ENCODE measurements at places on chromosomes 13 and 19. TPM values are rescaled to one million over a fixed set of nuclear protein-coding genes. Genes with fewer than 3 reads are reported as not detected.
A peak's percentile ranks its signal among the peaks of the same experiment; 100 is the strongest.

GRCh38 chr19:18254546-18255503, 19.4 kb downstream of the IQCN start:
- H3K4me1 ChIP-seq, result no peaks in the 10 kb centered on the region
- H3K27ac ChIP-seq, result no peak overlapping the region
- H3K4me3 ChIP-seq, result no peak overlapping the region
- no peaks in the 10 kb centered on the region for H3K36me3 ChIP-seq

DNA sequence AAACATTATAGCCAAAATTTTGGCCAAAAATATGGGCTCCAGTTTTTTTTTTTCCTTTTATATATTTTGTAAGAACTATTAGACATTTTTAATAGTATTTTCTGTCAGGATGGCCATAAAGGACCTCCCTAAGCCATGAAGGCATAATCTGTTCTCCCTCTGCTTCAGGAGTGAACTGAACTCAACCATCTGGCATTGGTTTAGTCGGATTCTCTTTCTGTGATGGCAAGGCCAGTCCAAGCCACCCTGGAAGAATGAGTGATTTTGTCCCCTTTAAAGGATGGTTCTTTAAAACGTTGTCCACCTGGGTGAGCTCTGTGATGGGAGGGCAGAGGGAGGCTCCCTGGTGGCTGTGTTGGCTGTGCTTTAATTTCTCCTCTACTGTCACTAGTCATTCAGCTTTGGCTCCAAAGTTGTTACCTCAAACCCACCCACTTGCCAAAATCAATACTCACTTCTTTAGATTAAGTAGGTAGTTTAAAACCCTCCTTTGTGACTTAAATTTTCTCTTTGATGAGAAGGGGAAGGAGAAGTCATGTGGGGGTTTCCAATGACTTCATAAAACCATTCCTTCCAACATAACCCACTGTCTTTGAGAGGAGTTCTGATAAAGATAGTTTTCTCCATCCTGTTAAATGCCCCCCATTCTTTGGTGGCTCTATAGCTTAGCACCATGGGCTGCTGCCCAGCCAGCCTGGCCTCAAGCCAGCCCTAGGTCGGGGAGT, 4.4 kb downstream of the TNFRSF19 start:
- no peak for DNase-seq
- no peaks in the 10 kb centered on the region for H3K27me3 ChIP-seq
- H3K36me3 ChIP-seq, result peaks cover 9% of the 10 kb centered on the region
- H3K27ac ChIP-seq, result no peak overlapping the region
- H3K4me1 ChIP-seq, result peaks cover 4% of the 10 kb centered on the region

GRCh38 chr19:48963371-48964204, 1.5 kb upstream of the FTL start:
- H3K27ac ChIP-seq, result peak overlapping the region; percentile 96
- H3K4me1 ChIP-seq, result peaks cover 20% of the 10 kb centered on the region
- H3K4me3 ChIP-seq, result 0 out of 2 replicates have a peak overlapping the region, but pooled peaks have one; percentile 2
- DNase-seq, result peak; percentile 71
- H3K27me3 ChIP-seq, result no peaks in the 10 kb centered on the region

- H3K27ac ChIP-seq, result no peak overlapping the region
- no peaks in the 10 kb centered on the region for H3K36me3 ChIP-seq
- no peak overlapping the region for H3K4me3 ChIP-seq
- no peaks in the 10 kb centered on the region for H3K27me3 ChIP-seq
- no peaks in the 10 kb centered on the region for H3K4me1 ChIP-seq
These were observed 204.7 kb downstream of the SHISA2 start for GRCh38 chr13:25847145-25847544.

- H3K27ac ChIP-seq, result no peak overlapping the region
- H3K4me1 ChIP-seq, result peaks cover 2% of the 10 kb centered on the region
- no peak overlapping the region for H3K4me3 ChIP-seq
- H3K27me3 ChIP-seq, result no peaks in the 10 kb centered on the region
These were observed 68.1 kb upstream of the HTR2A start for GRCh38 chr13:46964789-46965527.

- no peak for DNase-seq
- H3K36me3 ChIP-seq, result no peaks in the 10 kb centered on the region
- H3K27me3 ChIP-seq, result peaks cover 2% of the 10 kb centered on the region
- no peak overlapping the region for H3K27ac ChIP-seq
These were observed 655 bp downstream of the DENND1C start for GRCh38 chr19:6480848-6481415.

DNA sequence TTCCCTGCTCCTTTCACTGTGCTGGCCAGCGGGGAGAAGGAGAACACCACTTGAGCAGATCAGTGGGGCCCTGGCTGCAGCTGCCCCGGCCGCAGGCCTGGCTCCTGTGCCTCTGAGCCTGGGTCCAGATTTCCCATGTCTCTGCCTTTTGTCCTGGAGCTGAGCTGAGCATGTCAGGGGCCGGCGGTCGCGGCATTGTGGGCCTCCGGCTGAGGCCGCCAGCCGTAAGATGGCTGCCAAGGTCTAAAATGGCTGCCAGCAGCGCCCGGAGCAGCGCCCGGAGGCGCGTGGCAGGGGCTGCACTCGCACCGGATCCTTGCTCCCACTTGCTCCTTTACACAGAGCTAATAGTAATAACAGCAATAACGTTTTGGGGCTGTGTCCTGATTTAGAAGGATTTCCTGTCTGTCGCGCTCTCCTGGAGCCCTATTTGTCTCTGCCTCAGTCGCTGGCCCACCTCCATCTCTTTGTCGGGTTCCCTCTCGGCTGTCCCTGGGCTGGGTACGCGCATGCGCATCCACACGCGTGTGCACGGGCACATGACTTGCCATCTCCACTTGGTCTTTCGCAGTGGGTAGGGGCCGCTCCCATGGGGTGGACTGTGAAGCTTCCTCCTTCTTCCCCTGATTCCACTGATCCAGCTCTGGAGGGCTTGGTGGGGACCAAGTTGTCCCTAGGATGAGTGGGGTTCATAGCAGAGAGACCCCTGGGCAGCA, 32.1 kb downstream of the LYL1 start:
- H3K4me3 ChIP-seq, result no peak overlapping the region
- H3K27me3 ChIP-seq, result no peaks in the 10 kb centered on the region
- H3K4me1 ChIP-seq, result peaks cover 2% of the 10 kb centered on the region
- H3K27ac ChIP-seq, result no peak overlapping the region
- no peak for DNase-seq

DNA sequence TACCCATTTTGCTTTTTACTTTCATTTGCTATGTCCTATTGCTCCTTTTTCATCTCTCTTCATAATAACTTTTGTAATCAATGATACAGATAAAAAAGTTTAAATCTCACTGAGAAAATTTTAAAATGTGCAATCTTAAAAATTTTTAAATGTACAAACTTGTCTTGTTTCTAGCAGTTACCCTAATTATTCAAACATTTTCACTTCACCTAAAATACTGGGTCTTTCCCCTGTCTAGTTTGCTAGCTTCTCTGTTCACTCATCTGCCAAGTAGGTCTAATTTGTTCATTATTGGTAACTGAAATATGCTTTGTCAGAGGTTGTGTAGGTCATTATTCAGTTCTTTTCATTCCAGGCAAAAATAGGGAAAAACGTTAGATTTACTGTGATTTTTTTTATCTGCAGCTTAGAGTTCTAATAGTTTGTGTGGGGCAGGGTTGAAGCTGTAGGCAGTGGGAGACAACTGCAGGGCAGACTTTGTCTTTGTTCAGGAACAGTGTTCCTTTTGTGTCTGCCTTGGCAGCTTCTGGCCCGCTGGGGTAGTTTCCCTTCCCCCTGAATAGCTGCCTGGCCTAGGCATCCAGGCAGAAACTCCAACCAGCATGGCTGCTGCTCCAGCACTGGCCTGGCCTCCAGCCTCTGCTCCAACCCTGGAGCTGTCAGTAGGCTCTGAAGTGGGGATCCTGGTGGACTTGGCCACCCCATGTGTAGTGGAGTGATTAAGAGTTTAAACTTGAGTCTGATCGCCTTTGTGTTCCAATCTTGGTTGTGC, 48.5 kb downstream of the WDFY2 start:
- no peak for DNase-seq
- no peaks in the 10 kb centered on the region for H3K27me3 ChIP-seq
- H3K4me3 ChIP-seq, result no peak overlapping the region
- peak overlapping the region; percentile 20 for H3K27ac ChIP-seq

GRCh38 chr19:49506575-49507105, 5.8 kb upstream of the FCGRT start:
- no peak overlapping the region for H3K4me3 ChIP-seq
- no peak overlapping the region for H3K27ac ChIP-seq
- DNase-seq, result no peak
- peaks cover 3% of the 10 kb centered on the region for H3K4me1 ChIP-seq
- no peaks in the 10 kb centered on the region for H3K27me3 ChIP-seq

Gene ZNF443
- total RNA-seq, result 3.2 TPM

- H3K27me3 ChIP-seq, result peaks cover 2% of the 10 kb centered on the region
- H3K36me3 ChIP-seq, result no peaks in the 10 kb centered on the region
- no peaks in the 10 kb centered on the region for H3K4me1 ChIP-seq
- no peak overlapping the region for H3K27ac ChIP-seq
- DNase-seq, result no peak
These were observed 48.3 kb upstream of the RFXAP start for GRCh38 chr13:36770741-36771140.

Gene MEIOSIN
- total RNA-seq, result not detected

DNA sequence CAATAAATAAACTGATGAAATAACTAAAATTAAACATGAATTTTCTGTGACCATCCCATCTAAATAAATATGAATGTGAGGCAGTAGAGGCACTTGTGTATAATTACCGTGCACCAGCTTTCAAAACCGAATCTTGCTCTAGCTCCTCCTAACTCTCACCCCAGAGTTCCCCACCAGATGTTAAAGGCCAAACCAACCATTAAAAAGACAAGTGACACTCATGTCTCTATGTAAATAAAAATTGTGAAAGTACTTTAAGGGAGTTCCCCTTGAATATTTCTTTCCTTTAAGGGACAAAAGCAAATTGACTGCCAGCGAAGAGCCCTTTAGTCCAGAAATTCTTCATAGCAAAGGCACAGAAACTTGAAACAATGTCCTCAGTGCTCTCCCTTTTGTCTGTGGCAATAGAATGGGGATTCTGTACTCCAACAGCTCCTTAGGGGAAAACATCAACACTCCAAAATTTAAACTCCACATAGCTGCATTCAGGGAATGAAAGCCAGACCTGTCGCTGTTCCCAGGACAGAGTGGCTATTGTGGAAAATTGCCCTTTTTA, 101.7 kb upstream of the SOX21 start:
- H3K4me1 ChIP-seq, result no peaks in the 10 kb centered on the region
- H3K27ac ChIP-seq, result no peak overlapping the region
- H3K27me3 ChIP-seq, result no peaks in the 10 kb centered on the region
- no peak for DNase-seq
- no peaks in the 10 kb centered on the region for H3K36me3 ChIP-seq

DNA sequence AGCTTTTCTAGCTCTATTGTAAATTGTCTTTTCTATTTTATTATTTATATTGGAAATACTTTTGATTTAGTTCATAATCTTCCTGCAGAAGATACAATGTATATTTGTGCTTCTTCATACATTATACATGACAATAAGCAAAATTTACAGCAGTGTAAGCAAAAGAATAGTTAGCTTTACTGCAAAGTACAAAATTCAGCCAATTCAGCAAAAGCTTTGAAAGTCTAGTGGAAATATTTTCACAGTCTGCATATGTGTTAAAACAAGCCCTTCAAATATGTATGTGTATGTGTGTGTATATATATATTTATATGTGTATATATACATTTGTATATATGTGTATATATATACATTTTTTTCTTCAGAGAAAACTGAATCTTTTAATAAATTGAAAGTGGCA, 879.1 kb downstream of the SLITRK1 start:
- no peaks in the 10 kb centered on the region for H3K36me3 ChIP-seq
- no peak for DNase-seq
- no peak overlapping the region for H3K27ac ChIP-seq
- no peaks in the 10 kb centered on the region for H3K4me1 ChIP-seq

DNA sequence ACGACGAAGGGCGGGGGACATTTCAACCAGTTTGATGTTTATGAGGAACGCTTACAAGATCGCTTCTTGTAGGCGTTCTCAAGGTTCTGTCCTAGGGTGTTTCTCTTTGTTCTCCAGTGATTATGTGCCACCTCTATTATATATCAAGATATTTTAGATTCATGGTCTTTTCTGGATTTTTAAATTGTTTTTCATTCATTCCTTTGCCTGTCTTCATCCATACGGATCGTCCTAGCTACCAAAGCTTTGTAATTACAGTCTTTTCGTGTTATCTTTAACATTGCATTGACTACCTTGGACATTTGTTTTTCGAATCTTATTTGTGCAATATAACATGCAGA, 342 bp upstream of the EID2 start:
- no peaks in the 10 kb centered on the region for H3K27me3 ChIP-seq
- DNase-seq, result no peak
- H3K4me3 ChIP-seq, result no peak overlapping the region
- H3K27ac ChIP-seq, result no peak overlapping the region

Gene YIPF2
- total RNA-seq, result 61.5 TPM

Gene JAK3
- total RNA-seq, result 0.28 TPM

Measured in IMR-90 (cell line).